ENCODE measurements at places on chromosomes 4 and X.

DNA sequence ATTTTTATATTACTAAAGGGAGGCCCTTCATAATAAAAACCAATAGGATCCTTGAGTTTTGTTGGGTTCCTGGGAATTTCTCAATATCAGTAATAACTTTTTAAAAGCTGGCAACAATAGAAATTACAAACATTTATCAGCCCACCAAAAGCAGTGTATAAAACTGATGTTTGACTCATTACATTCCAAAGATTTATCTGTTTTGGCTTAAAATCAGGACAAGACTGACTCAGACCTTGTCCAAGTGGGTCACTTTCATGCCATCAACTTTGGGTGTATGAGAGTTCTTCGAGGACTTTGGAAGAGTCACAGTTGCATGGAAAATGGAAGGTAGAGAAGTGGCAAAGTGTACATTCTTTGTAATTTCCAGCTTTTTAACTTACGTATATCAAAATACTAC is 102.8 kb downstream of the FRMPD4 start:
- DNase-seq: no peak

DNA sequence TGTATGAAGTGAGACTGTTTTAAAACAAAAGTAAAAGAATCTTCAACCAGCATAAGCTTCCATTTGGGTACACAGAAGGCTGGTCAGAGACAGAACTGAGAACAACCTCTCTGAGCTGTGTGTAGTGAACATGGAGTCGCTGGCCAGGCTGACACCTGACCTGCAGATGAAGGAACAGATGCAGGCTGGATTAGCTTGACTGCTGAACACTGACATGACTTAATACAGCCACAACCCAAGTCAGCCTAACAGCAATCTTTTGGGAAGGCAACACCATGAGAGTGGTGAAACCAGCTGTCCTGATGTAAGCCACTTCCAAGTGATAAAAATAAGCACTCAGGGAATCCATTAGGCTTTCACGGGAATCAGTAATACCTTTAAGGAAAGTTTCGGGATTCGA is 10.1 kb downstream of the SCARB2 start:
- DNase-seq: no peak

GRCh38 chrX:121106484-121107235 is 59.2 kb downstream of the GLUD2 start:
- DNase-seq: no peak

DNA sequence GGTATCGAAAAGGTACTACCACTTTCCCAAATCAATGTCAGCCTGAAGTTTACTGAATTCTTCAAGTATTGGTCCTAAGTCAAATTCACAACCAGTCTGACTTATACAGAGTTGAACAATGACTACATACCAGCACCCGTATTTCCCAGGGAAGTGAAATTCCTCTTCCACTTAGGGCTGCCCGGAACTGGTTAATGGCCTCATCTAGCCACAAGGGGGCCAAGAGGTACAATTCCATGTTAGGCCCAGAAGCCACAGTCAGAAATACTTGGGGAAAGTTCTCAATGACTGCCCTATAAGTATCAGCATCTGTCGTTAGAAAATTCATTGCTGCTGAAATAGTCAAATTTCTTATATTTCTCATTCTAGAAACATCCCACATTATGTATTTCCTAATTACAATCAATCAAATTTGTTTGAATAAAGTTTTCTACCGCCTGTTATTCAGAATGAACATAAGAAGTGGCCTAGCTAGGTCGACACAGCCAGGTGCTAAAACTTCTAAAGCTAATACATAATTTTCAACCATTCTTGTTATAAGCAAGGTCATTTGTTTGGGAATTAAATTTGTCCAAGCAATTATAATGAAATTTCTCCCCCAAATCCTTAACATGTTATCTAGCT is 5.6 kb upstream of the PCDH7 start:
- no peak for DNase-seq

- DNase-seq: no peak
Measured at GRCh38 chr4:86414686-86415085, 54.8 kb upstream of the MAPK10 start.

DNA sequence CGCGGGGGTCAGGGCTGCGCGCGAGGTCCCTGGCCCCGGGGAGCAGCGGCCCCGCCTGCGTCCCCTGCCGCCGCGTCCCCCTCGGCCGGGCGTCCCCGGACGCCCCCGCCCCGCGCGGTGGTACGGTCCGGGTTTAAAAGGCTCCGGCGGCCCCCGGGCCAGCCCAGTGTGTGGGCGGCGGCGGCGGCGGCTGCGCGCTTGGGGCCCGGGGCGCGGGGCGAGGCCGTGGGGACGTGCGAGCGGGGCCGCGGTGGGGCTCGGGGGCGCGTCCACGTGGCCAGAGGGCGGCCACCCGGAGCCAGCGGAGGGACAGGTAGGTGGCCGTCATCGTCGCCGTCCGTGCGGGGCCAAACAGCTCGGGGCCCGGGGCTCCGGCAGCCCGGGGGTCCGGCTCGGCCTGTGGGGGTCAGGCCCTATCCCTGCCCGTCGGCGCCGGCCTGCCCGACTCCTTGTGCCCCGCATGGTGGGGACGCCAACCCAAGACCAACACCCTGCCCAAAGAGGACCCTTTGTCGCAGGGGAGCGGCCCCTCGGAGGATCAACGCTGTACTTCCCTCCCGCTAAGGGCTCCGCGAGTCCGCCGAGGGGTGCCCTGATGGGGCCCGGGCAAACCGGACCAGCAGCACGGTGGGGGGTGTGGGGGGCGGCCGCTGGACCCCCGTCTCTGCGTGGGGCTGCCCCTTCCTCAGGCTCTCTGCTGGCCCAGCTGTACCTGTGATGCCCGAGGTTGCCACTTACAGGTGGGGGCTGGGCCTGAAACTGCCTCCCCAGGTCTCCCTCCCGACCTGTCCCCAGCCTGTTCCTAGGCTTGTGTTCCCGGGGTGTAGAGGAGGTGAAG is at the start of gene PLXNA3:
TSS of gene PLXNA3 (plus strand) at position 166 of the 838 bp plus-strand sequence. CDS start 1,903 bp downstream, outside the sequence.
- peak; percentile 78 for DNase-seq

DNA sequence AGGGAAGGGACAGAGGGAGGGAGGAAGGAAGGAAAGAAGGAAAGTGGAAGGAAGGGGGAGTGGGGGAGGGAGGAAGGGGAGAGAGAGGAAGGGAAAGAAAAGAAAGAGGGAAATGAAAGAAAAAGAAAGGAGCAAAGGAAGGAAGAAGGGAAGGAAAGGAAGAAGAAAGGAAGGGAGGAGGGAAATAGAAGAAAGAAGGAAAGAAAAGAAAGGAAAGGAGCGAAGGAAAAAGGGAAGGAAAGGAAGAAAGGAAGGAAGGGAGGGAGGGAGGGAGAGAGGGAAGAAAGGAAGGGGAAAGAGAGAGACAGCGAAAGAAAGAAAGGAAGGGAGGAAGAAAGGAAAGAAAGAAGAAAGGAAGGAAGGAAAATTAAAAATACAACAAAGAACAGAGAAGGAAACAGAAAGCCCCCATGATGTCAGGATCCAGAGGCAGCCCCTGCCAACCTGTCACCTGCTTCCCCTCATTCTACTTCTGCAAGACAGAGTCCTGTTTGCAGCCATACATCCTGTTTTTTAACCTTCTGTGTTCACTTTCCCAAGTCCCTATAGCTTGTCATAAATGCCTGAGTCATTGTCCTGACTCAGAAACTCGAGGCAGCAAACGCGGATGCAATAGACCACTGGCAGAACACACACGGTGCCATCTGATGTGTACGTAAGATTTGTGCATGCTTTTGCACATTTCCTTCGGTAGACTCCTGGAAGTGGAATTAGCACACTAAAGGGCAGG is 77.0 kb upstream of the C4orf50 start:
- no peak for DNase-seq

- DNase-seq: no peak
Measured at GRCh38 chr4:38800961-38801450, 3.6 kb downstream of the TLR1 start.

DNA sequence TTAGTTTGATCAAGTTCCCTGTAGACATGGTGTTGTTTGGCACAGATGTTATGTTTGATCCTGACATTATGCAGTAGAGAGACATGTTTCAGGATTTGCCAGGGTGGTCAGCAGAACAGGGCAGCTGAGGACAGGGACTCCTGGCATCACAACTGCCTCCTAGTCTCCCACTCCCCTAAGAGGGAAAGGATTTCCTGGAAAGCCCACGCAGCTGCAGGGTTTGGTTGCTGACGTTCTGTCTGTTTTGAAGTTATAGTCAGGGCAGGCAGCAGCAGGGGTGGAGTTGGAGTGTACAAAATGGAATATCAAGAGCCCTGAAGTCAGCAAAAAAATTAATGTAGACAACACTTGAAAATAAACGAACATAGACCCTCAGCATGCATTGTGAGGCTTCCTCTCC is 125.4 kb downstream of the CPE start:
- DNase-seq: no peak

DNA sequence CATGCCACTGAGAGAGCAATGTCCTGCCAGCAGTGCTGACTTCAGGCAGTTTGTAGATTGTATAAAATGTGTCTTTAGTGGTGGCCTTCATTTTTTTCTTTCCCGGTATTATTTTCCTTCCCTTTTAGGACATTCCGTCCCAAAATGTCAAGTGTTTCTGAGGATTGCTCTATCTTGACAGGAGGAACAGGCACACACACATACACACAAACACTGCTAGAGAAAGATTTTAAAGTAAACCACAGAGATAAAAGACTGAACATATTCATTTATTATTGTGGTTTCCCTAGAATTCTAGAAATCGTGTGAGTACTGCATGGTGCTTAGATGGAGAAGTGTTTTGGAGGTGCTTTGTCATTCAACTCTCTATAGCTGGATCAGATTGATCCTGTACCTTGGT is 111.9 kb downstream of the GABRB1 start:
- no peak for DNase-seq

DNA sequence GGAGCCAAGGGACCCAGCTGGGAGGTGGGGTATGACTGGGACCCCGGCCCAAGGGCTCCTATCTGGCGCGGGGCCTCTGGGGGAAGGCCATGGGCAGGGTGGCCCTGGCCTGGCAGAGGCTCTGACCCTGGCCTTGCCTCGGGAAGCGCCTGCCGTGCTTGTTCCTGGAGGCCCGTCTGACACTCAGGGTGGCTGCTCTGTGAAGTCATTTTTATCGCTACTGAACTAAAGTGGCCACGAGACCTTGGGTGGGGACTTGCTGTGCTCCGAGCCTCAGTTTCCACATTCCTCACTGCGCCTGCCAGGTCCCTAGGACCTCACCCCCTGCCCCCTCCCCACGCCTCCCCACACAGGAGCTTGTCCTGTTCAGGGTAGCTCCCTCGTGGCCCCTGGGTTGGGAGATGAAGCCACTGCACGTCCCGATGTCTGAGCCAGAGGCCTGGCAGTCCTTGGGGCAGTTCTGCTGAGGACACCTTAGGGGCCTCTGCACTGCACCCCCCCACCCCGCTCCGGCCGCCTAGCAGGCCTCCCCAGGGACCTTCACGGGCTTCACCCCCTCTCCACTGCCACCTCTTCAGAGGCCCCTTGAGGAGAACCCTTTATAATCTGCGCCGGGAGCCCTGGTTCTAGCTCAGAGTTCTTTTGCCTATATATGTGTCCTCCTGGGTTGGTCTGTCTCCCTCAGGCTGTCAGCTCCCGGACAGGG is 639 bp upstream of the SORCS2 start:
- DNase-seq: peak; percentile 67

DNA sequence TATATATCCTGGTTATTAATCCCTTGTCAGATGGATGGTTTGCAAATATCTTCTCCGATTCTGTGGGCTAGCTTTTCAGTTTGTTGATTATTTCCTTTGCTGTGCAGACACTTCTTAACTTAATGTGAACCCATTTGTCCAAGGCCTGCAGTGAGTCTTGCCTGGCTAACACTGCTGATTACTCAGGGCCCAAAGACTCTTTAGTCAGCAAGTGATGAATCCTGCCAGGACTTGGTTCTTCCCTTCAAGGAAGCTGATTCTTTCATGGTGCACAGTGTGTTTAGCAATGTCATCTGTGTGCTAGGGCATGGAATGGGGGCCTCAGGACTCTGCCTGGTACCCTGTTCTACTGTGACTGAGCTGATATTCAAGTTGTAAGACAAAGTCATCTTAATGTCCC is 81.8 kb upstream of the TEX13A start:
- no peak for DNase-seq

DNA sequence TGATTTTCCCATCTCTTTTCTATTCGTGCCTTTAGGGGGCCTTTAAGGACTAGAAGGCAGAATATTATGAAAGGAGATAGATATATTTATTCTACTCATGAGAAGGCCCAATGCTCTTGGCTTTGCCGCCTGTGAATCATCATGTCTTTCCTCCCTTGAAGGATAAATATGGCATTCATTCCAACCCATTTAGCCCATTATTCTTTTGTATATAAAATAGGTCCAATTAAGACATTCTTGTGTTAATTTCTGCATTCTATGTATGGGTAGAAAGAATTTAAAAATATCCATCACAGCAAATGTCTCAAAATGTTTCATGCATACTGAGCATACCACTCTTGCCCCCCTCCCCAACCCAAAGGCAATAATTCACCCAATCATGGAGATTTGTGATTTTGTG is 115.1 kb downstream of the AFF2 start:
- DNase-seq: no peak

GRCh38 chr4:106291678-106292077 is 24.3 kb downstream of the TBCK start:
- DNase-seq: no peak

DNA sequence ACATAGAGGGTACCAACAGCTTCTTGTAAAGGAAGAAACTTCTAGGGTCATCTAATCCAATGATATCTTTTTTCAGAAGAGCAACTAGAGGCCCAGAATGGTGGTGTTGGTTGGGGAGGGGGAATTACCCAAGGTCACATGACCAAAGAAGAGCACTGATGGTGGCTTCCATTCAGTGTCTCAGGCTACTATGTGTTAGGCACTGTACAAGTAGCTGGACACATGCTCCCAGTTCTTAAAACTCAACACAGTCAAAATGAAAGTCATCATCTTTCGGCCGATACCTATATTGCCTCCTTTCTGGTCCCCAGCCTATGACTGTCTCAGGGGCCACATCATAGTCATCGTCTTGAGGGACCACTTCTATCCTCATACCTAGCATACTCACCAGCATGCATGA is 88.1 kb downstream of the ARHGAP6 start:
- no peak for DNase-seq

DNA sequence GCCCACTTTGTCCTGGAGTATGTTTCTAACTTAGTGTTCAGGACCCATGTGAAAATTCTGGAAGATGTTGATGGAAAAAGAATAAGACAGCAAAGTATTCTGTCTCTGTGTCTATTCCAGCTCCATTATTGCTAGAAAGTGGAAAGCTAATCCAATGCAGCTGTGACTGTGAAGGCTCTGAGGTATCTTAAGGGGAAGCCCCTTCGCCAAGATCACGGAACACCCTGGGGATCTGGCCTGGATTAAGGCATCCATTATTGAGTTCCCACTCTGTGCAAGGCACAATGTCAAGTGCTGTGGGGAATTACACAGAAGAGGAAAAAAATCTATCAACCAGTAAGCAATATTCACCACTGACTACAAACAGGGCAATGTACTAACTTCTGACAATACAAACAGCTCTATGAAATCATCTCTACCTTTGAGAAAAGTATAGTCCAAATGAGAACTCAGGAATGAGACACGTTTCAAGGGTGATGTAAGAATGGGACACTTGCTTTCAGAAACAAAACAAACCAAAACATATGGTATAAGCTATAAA is 222.1 kb downstream of the LDB2 start:
- DNase-seq: no peak

- no peak for DNase-seq
Measured at GRCh38 chr4:62517716-62518115, 1317.6 kb downstream of the ADGRL3 start.

GRCh38 chr4:120132935-120133334 is 66.3 kb upstream of the MAD2L1 start:
- no peak for DNase-seq
